Stimulated activated CD8-positive, alpha-beta memory T cell treated with anti-CD3 and anti-CD28 coated beads, Interleukin-15, amount 100 ng/mL, for 4 hours (primary cell): ENCODE measurements at places on chromosomes 6 and 20.

GRCh38 chr6:38236631-38237030 is 403.1 kb downstream of the BTBD9 start:
- DNase-seq, result no peak

DNA sequence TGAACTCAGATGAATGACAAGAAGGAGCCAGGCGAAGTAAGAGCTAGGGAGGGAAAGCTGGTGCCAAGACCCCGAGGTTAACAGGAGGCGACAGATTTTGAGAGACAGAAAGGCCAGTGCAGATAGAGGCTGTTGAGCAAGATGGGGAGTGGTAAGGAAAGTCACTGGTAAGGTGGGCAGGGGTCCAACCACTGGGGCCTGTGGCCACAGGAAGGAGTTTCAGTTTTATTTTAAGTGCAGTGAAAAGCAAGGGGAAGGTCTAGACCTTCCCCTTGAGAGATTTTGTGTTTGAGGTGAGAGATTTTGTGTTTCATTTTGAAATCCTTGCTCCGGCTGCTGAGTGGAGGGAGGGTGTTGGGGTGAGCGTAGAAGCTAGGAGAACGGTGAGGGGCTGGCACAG is 41.8 kb upstream of the APCDD1L start:
- DNase-seq, result no peak

- no peak for DNase-seq
Measured at GRCh38 chr6:150076196-150076893, 7.4 kb upstream of the ULBP3 start.

- no peak for DNase-seq
Measured at GRCh38 chr20:9884061-9884460, 45.2 kb upstream of the PAK5 start.

GRCh38 chr6:41690541-41691330 is 44.7 kb downstream of the TFEB start:
- DNase-seq, result no peak

- no peak for DNase-seq
Measured at GRCh38 chr6:130945401-130945919, 117.6 kb downstream of the EPB41L2 start.

DNA sequence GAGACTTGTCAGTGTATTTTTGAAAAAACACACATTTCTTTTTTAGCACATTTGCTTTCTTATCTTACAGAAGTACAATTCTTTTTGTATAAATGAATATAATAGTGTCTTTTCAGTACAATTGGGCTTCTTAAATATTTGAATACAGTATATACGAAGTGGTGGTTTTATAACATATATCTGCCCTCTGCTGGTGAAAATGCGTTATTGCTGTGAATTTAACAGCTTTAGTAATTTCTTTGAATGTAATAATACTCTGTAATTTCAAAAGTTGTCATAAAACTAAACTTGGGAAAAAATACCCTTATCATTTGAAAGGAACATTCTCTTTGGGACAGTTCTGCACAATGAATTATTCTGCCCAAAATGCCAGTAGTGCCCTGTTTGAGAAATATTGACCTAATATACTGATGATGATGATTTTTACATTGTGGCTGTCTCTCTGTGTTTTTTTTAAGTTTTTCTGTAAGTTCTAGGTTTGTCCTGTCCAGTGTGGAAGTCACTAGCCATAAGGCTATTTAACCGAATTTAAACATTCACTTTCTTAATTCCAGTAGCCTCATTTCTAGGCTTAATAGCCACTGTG is 19.0 kb downstream of the SMAP1 start:
- no peak for DNase-seq

- DNase-seq, result no peak
Measured at GRCh38 chr6:75244063-75244584, 523 bp upstream of the COX7A2 start.

- DNase-seq, result no peak
Measured at GRCh38 chr20:46139266-46139889, 21.3 kb downstream of the CD40 start.

DNA sequence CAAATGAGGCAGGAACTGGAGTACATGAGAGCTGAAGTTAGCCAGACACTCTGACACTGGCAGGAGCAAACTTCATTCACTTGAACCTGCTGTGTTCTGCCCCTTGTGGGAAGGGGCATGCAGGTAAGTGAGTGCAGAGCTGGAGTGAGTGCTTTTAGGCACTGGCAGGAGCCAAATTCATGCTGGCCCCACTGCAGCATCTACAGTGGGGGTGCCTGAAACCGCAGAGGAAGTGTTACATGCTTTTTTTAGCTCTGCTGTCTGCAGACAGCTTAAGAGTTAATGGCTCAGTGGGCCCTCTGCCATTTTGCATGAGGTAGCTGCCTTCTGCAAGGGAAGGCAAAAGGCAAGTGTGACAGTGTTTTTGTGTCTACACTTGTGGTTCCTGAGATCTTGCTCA is 167.9 kb upstream of the SYNCRIP start:
- no peak for DNase-seq

GRCh38 chr6:35895560-35895959 is 25.3 kb downstream of the SRPK1 start:
- no peak for DNase-seq

- DNase-seq, result no peak
Measured at GRCh38 chr20:5557123-5557522, 193.1 kb upstream of the SHLD1 start.

DNA sequence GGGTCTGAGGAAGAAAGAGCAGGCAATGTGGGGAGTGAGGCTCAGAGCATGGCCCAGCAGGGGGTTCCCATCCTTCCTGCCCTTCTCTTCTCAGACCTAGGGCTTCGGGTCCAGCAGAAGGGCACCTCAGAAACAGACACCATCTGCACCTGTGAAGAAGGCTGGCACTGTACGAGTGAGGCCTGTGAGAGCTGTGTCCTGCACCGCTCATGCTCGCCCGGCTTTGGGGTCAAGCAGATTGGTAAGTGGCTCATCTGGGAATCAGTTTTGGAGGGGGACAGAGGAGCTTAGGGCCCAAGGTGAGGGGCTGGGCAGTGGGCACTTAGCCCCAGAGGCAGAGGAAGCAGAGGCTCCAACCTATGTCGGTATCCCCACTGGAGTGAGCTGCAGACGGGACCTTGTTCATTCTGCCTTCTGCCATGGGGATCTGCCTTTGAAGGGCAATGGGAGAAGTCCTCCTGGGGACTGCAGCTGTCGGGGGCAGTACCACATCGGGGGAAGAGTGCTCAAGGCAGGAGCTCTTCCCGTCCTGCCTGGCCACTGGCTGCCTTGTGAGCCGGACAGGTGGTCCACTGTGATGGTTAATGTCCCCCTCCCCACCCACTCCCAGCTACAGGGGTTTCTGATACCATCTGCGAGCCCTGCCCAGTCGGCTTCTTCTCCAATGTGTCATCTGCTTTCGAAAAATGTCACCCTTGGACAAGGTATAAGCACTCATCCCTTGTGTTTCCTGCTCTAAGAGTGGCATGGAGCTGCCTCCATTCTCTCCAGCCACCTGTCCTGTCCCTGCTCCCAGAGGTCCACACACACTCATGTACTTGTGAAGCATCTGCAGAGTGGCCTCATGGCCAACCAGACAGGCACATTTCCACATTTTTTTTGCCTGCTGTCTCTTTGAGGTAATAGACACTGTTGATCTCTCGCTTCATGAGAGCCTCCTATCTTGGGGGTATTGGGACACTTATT is 4.7 kb downstream of the CD40 start:
- DNase-seq, result no peak

DNA sequence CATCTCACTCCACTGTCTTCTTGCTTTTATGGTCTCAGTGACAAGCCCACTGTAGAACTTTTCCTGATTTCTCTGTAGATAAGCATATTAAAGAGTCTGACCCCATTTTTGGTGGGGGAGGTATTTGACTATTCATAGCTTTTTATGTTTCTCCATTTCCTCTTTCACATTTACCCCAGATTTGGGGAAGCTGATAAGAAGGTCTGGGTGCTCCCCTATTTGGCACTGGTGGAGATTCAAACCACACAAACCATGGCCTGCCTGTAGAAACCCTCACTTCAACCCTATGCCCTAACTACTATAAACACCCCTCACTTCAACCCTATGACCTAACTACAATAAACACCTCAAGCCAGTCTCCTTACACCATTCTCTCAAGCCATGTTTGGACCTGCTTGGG is 196.2 kb upstream of the SYNDIG1 start:
- no peak for DNase-seq

DNA sequence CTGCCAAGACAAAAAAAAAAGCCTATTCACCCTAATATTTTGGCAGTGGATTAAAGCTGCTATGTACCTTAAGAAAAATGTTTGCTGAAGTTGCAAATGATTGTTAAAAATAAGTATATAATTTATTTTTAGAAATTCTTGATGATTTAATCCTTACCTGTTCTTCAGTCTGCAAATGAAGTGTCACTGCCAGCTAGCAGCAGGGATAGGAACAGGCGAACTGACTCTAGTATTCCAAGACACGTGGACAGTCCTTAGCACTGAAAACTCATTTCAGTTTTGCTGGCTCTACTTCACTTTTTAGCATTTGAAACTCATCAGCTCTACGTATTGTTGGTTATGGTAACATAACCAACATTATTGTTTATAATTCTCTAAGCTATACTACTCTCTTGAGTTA is 204.4 kb upstream of the ID4 start:
- no peak for DNase-seq

GRCh38 chr6:125194941-125195340 is 41.4 kb downstream of the TPD52L1 start:
- no peak for DNase-seq

DNA sequence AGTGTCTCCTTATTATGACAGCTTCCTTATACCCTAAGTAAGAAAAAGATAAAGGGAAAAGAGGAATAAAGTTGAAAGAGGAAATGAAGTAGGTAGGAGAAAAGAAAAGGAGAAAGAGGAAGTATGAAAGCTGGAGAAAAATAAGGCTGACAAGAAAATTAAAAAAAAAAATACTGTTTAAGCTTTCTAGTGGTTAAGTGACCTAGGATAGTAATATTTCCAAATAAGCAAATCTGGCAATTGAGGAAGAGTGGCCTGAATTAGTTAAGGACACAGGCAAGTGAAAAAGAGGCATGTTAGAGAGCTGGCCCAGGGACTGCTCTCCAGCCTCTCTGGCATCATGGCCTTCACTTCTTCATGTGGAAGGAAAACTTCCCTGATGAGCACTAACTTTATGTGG is 76.5 kb upstream of the ADGRF1 start:
- no peak for DNase-seq

DNA sequence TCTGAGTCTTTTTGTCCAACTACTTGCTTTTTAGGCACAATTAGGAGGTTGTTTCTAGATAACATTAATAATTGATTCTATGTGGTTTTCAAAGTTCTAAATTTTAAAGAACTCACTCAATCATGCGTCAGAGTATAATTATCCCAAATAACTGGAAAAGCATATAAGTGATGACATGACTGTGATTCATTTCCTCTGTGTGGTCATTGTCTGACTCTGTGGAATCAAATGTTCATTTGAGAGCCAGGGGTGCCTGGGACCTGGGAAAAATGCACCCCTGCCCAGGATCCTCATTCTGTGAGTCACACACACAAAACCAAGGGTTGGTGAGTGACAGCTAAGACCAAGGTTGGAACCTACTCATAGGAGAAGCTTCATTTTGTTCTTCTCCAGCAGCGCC is 127.1 kb upstream of the MLIP start:
- DNase-seq, result no peak

DNA sequence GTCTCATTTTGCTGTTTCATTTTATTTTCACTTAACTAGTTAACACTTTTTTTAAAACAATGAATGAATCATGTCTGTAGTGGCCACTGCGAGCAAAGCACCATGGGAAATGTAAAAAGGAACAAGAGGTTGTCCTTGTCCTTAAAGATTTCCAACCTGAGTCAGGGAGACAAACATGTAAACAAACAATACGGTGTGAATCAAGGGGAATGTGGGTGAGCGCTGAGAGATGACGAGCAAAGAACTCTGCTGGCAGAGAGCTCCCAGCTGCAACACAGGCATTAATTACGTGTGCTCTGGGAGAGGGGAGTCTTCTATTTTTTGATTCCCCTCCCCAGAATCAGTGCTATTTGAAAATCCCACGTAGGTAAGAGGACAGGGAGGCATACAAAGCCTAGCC is 84.3 kb downstream of the ATXN1 start:
- no peak for DNase-seq

DNA sequence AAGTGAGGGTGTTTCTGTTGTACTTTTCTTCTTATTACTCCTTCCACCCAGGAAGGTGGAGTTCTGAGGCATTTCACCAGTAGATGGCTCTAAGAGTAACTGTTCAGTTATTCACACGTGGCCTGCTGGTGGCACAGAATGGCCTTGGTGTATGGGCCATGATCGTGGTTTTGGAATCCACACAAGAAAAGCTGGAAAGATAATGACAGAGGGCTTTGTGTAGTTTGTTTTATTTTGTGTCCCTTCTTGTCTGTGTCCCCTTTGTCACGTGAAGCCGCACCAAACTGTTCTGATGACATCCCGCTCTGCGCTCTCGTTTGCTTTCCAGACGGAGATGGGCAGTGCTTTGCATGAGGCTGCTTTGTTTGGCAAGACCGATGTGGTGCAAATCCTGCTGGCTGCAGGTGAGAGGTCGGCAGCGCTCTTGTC is 93.4 kb downstream of the ANKS1A start:
- DNase-seq, result no peak

DNA sequence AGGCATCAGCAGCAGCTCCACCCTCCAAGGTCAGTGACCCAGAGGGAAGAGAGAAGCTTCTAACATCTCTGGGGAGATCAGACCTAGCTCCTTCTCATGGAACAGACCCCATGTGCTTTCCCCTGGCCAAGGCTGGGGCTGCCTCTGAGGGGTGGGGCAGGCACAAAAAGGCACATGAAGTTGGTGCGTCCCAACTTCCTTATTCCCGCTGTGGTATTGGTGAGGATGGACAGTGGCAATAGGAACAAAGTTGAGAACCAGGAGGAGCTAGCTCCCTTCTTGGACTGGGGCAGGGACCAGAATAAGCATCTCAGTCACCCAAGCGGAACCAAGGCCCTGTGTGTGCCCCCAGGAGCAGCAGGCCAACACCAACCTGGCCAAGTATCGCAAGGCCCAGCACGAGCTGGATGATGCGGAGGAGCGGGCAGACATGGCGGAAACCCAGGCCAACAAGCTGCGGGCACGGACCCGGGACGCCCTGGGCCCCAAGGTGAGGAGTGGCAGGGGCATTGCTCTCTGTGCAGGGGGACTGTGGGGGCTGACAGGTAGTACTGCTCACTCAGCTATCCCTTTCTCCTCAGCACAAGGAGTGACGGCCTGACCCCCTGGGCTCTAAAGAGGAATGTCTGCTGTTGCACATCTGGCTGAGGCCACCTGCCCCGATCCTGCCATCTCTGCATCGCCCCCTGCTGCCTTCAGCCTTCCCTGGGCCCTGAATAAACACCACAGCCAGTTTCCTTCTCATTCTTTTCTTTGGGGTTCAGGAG is 46.1 kb downstream of the MYH7B start:
- DNase-seq, result no peak

- DNase-seq, result no peak
Measured at GRCh38 chr6:125196613-125197012, 43.0 kb downstream of the TPD52L1 start.
